ENCODE measurements at places on chromosomes 16 and 17. TPM values are rescaled to one million over a fixed set of nuclear protein-coding genes. Genes with fewer than 3 reads are reported as not detected.

GPATCH8 gene
- total RNA-seq = 47.1 TPM

PPY gene
- not detected for total RNA-seq

- DNase-seq = no peak
Observed at GRCh38 chr17:78947235-78948149, 22.3 kb upstream of the TIMP2 start.

GRCh38 chr17:45135978-45136791 lies 698 bp downstream of the ACBD4 start:
- DNase-seq = no peak

- DNase-seq = peak; percentile 65
Observed at GRCh38 chr17:32912218-32912897, 15.6 kb upstream of the TMEM98 start.

GRCh38 chr16:84055366-84055765 lies 12.8 kb upstream of the SLC38A8 start:
- DNase-seq = peak; percentile 71

DNA sequence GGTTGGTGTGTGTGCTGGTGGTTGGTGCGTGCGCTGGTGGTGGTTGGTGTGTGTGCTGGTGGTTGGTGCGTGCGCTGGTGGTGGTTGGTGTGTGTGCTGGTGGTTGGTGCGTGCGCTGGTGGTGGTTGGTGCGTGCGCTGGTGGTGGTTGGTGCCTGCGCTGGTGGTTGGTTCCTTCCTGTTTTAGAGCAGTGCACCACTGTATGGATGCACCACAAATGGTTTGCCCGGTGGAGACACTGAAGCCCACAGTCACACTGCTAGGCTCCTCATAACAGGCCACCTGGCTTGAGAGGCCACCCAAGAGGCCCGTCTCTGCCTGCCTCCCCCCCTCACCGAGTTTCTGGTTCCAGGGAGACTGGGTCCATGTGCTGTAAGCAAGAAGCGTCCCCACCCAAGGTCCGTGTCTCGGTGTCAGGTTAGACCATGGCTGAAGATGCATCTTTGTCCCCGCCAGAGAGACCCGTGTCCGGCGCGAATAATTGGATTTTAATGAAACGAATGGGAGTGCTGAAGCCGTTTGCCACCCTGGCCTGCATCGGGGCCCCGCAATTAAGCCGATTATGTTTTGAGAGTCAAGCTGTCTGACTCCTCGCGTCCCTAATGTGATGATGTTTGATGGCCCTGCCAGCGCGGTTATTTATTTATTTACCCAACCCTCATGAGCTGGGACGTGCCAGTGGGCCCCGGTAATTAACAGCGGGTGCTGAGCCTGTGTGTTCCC lies 161.3 kb upstream of the GSE1 start:
- no peak for DNase-seq
